ENCODE measurements at places on chromosomes 7 and 10.

- no peak for DNase-seq
Observed at GRCh38 chr10:89949496-89949895, 248.1 kb downstream of the KIF20B start.

GRCh38 chr7:73611017-73611555 lies 13.2 kb downstream of the MLXIPL start:
- DNase-seq: no peak

DNA sequence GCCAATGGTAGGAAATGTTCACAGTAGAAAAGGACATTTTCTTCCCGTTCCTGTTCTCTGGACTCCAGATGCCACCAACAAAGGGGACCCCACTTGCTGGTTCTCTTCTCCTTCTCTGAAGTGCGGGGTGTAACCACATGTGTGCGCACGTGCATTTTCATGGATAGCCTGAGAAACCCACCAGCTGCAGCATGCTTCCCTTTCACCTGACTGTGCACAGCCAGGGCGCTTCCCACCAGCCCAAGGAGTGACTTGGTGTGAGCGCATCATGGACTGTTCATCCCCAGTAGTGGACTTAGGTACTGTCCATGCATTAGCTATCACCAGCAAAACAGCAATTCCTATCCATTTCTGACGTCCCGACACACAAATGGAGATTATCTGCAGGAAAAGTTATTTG lies 29.6 kb upstream of the DPYSL4 start:
- no peak for DNase-seq

DNA sequence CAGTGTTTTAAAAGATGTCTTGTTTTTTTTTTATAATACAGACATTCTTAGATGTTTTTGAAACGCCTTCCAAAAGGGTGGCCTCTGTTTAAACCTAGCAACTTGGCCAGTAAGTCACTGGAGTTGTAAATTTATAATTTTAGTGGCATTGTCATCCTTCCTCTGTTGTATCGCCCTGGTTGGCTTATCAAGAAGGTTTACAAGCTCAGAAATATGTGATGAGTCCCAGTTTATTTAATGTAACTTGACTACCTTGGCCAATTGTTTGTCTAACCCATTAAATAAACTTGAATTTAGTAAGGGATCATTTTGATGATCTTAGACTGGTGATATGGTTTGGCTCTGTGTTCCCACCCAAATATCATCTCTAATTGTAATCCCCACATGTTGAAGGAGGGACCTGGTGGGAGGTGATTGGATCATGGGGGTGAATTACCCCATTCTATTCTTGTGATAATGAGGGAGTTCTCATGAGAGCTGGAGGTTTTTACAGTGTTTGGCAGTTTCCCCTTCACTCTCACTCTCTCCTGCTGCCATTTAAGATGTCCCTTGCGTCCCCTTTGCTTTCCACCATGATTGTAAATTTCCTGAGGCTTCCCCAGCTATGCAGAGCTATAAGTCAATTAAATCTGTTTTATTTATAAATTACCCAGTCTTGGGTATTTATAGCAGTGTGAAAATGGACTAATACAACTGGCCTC lies 13.4 kb upstream of the NT5C3A start:
- no peak for DNase-seq

- no peak for DNase-seq
Observed at GRCh38 chr7:38704041-38704547, 72.9 kb upstream of the AMPH start.

DNA sequence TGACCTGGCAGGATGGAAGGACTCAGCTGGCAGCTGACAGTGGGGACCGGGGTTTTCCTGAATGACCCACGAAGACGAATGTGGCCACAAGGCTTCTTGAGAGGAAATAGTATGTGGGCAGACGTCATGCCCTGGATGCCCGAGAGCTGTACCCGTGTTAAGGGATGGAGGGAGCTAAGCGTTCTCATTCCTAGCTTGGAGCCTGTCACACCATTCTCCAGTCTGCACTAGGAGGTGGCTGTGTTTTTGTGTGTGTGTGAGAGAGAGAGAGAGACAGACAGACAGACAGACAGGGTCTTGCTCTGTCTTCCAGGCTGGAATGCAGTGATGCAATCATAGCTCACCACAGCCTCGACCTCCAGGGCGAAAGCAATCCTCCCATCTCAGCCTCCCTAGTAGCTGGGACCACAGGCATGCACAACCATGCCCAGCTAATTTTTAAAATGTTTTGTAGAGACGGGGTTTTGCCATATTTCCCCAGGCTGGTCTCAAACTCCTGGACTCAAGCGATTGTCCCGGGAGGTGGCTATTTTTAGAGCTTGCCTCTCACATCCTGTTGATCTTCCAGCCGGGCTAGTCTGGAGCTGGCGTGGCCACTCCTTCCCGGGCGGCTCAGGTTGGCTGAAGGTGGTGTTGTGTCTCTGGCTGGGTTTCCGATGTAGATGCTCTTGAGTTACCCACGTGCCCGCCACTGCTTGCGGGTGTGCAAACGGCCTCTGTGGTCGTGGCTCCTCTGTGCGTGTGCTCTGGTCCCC lies 2.1 kb downstream of the AMZ1 start:
- DNase-seq: peak; percentile 78

GRCh38 chr7:105769901-105770628 lies 106.3 kb downstream of the ATXN7L1 start:
- peak; percentile 57 for DNase-seq

DNA sequence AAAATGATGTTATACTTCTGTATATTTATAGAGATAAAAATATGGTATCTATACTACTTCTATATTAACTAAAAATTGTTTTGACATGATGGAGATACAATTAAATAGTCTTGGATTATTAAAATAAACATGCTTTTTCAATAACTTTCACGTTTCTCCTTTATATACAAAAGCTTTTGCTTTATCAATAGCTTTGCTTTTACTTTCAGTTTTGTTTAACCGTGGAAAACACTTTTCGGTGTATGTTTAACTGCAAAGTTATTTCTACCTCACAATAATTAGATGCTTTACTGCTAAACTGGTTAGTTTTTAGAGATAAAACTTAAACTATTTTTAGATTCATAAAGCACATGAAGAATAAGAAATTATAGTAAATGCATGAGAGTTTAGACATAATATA lies 432.1 kb upstream of the PCDH15 start:
- DNase-seq: no peak

DNA sequence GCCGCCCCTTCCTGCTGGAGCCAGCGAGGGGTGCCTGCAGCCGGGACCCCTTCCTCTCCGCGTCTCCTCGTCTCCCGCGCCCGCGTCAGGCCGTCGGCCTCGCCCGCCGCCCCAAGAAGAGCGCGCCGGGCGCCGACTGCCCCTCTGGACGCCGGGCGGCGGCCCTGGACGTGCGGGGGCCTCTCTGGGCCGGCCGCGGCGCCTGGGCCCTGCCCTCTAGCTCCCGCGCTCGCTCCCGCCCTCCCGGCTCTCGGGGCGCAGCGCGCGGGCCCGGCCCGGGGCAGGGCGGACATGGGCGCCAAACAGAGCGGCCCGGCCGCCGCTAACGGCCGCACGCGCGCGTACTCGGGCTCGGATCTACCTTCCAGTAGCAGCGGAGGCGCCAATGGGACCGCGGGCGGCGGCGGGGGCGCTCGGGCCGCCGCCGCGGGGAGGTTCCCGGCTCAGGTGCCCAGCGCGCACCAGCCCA lies 704 bp downstream of the ZNRF2 start:
- no peak for DNase-seq

GRCh38 chr7:66639773-66640172 lies 11.1 kb downstream of the KCTD7 start:
- no peak for DNase-seq

DNA sequence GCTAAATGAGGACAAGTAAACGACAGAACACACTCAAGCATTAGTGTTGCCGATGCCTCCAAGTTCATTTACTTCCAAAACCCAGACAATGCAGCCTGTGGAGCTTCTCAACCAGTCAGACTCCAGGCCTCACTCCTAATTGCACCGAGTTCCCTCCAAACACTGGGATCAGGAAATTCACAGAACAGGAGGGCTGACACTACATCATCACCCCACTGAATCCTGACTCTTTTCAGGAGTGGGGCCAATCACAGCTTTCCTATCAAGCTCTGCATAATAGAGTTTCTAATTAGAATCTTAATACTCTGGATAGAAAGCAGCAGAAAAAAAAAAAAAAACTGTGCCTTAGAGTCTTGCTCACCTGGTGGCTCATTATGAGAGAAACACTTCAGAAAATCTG lies 103.7 kb downstream of the GLI3 start:
- no peak for DNase-seq

GRCh38 chr10:125087191-125087896 lies 73.0 kb downstream of the CTBP2 start:
- DNase-seq: no peak

GRCh38 chr10:87850742-87851205 lies 12.6 kb downstream of the KLLN start:
- DNase-seq: peak; percentile 58

DNA sequence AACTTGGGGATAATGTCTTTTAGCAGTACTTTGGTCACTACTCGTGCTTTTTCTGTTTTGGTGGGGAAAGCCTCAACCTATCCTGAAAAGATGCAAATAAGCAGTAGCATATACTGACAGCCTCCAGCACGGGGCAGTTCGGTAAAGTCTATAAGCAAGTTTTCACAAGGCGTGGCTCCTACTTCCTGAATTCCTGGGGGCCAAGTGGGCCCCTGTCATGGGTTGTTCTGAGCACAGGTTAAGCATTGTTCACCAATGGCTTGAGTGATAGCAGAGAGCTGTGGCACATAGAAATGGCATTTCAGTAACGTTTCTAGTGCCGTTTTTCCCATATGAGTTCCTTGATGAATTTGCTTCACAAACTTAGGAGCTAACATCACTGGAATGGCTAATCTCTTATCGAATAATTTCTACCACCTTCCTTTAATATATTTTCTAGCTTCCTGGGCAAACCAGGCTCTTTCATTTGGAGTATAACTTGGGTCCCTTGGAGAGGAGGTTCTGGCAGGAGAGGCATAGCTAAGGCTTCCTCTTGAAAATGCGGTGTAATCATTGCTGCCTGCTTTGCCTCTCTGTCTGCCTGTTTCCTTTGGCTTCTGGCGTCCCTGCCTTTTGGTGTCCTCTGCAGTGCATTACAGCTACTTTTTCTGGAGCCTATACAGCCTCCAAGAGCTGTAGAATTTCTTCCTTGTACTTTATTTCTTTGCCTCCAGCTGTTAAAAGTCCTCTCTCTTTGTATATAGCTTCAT lies 11.7 kb upstream of the ZNF239 start:
- DNase-seq: no peak

DNA sequence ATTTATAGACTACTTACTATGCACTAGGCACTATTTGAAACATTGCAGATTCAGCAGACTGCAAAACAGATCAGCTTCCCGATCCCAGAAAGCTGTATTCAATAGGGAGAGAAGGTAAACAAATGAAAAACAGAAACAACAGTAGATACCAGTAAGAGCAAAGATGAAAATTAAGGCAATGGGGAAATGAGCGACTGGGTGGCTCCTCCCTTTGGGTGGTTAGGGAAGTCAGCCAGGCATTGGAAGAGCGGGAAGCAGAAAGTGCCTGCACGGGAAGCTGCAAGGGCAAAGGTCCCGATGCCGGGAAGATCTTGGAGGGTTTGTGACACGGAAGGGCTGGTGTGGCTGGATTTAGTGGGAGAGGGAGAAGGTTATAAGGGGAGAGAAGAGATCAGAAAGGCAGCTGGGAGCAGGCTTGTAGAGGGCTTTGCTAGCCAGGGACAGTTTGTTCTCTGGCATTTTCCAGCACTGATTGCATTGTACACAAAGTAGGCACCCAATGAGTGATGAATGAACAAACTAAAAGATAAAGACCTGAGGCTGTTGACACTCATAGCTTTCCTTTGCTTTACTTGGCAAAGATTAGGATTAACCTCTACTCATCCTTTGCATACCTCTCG lies 67.8 kb downstream of the NAMPT start:
- peak; percentile 81 for DNase-seq

DNA sequence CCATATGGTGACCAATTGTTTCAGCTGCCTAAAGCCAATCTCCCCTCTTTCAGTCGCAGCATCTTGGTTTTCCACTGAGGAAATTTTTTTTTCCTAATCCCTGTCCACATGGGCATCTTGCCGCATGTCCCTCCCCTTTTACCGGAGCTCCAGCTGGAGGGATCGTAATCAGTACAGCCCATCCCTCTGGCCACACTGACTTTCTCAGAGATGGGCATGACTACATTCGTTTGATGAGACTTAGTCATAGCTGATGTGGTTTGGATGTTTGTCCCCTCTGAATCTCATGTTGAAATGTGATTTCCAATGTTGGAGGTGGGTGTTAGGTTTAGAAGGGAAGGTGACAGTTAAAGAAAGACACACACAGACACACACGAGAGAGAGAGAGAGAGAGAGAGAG lies 186.8 kb upstream of the CXCL12 start:
- peak; percentile 72 for DNase-seq

DNA sequence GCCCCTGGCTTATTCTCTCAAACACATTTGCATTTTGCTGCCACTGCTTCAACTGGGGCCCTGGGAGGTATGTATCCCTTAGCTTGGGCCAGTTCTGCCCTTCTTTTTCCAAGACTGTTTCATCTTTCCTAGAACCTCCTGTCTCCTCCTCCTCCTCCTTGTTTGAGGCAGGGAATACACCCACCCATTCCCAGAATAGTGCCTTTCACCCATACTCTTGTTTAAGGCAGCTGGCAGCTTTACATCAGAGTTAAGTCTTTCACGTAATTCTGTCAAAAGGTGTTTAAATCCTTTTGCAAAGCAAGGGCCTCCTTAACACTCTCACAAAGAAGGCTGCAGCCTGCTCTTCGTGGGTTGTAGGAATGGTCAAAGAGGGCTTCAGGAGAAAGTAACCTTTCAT lies 150.9 kb upstream of the AGK start:
- no peak for DNase-seq

DNA sequence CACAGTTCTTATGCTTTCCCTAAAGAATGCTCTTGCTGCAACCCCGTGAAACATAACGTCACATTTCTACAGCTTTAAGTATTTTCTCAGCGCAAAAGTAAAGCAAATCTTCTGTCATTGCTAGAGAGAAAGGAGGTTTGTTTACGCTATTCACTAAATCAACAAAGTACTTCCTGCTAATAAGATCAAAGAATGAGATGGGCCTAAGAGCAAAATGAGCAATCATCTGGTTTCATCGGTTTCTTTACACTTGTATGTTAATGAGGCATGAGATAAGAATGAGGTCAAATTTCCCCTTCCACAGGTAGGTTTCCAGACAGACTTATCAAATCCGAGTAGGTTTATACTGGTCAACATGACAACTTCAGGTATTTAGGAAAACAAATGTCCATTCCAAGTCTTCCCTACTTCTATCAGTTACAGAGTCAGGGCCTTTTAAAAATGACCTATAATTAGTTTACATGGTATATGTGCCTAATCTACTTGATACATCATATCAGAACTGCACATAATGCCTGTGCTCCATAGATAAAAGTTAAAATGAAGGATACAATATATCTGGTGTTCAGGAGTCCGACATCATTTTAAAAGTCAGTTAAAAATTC lies 8.4 kb downstream of the USP6NL start:
- DNase-seq: no peak

Measured in EL (cell line).